ENCODE measurements at places on chromosomes 16 and 17. TPM values are rescaled to one million over a fixed set of nuclear protein-coding genes. Genes with fewer than 3 reads are reported as not detected.
A peak's percentile ranks its signal among the peaks of the same experiment; 100 is the strongest.

CTRB1 gene
- not detected for polyA plus RNA-seq

CES3 gene
- 2.4 TPM for polyA plus RNA-seq

CMTM1 gene
- polyA plus RNA-seq = 9.3 TPM

CLEC19A gene
- polyA plus RNA-seq = 0.09 TPM

ZACN gene
- 27.1 TPM for polyA plus RNA-seq

MILR1 gene
- 2.6 TPM for polyA plus RNA-seq

ATAD5 gene
- polyA plus RNA-seq = 9.6 TPM

GRCh38 chr16:78098087-78098486, 1.4 kb upstream of the WWOX start:
- no peak for DNase-seq

DNA sequence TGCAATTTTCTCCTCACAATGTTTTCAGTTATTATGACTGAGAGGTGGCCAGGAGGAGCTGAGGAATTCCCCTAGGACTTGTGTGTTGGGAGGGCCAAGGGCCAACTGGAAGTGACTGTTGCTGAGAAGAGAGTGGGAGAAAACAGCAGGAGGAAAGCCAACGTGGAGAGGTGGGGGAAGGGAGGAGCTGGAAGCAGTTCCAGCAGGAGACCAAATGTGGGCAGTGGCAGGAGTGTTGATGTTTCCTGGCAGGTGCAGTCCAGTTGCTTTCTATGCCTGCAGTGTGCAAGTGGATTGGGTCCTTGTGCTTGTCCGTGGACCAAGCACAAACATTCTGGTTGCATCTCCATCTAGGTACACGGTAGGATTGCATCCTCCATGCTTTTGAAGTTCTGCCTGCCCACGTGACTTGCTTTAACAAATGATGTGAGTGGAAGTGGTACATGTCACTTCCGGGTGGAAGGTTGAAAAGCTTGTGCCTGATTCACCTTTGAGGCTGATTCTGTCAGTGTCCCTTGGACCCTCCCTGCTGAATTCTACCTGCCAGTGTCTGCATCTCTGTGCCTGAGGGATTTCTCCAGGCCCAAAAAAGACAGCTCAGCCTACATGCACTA, 54.7 kb upstream of the CRHR1 start:
- no peak for DNase-seq

DNA sequence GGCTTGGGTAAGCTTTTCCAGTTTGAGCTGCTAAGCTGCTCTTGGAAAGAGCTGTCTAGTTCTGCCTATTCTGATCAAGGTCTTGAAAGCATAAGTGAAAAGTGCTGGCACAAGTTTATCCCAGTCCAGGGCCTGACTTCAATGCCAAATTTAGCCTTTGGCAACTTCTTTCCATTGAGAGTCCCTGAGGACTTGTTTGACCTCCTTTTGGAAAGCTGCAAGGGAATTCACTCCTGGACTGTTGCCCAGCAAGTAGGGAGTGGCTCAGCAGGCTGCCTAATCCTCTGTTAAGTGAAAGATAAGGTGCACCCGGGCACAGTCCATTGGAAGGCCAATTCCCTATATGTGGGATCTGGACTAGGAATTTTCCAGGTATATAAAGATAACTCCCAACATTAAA, 16.0 kb upstream of the TANC2 start:
- DNase-seq = no peak

DNA sequence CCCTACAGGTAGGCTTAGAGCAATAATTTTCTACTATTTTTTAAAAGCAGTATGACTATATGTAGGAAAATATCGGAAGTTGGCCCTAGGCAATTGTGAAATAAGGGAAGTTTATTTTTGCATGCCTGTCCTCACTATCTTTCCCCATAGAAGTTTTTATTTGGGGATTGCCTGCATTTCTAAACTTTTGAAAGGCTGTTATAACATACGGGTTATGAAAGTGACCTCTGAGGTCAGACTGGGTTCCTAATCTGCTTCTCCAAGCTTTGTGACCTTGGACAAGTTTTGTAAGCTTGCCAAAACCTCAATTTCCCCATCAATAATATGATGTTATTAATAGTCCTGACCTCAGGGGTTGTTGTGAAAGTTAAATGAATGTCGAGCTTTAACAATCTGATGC, 67.1 kb downstream of the ARHGAP44 start:
- no peak for DNase-seq

GRCh38 chr17:27239584-27239983, 54.3 kb upstream of the WSB1 start:
- DNase-seq = no peak

DNA sequence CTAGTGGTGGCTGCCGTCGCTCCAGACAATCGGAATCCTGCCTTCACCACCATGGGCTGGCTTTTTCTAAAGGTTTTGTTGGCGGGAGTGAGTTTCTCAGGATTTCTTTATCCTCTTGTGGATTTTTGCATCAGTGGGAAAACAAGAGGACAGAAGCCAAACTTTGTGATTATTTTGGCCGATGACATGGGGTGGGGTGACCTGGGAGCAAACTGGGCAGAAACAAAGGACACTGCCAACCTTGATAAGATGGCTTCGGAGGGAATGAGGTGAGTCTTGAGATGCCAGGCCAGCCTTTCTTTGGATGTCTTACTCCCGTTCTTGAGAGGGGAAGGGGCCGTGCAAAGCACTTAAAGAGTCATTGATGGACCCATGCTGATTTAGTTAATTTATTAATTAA, 16.1 kb downstream of the ARSG start:
- DNase-seq = no peak

GRCh38 chr16:10202649-10203048, 20.4 kb upstream of the GRIN2A start:
- DNase-seq = no peak

GRCh38 chr16:73599351-73599750, 551.4 kb upstream of the ZFHX3 start:
- no peak for DNase-seq

- no peak for DNase-seq
Measured at GRCh38 chr17:49406421-49407061, 8.1 kb downstream of the PHB1 start.

DNA sequence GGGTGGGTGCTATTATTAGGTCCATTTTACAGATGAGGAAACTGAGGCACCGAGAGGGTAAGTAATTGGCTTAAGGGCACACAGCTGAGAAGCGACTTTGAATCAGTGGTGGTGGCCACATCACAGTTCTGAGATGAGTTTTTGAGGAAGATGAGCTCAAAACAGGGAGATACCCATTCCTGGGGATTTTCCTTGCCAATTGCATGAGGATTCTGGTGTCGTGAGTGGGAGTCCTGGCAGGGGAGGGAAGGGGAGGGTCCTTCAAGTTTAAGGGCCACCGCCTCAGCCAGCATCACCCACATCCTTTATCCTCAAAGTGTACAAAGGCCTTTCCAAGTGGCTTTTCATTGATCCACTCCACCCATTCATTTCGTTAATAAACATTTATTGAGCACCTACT, 45.3 kb downstream of the IL21R start:
- DNase-seq = no peak

DNA sequence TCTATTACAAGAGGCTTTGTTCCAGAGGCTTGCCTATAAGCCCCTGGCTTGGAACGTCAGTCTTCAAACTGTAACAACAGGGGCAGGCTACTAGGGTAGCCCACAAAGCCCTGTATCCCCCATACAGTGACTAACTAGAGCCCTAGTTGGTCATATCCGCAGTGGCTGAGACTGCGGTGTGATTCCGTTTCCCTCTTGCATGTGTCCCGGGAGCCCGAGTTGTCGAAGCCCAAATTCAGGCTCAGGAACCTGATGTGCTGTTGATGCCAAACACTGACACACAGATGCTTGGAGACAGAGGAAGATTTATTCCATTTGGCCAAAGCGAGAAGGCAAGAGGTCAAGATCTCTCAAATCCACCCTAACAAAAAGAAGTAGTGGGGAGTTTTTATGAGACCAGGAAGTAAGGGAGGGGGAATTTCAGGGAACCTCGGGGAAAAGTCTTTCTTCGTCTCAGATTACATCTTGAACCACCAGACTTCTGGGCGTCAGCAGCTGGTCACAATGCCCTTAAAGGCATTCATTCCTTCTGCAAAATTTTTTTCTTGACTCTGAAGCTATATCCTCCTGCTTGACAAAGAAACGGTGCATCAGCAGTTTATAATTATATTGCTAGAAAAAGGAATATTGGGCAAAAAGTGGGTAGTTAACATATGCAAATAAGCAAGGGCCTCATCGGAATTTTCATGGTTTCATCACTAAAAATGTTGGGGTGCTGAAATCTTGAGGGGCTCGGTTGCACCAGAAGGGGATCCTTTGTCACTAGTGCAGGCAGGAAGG, 879 bp downstream of the SLFN5 start:
- DNase-seq = peak; percentile 48

DNA sequence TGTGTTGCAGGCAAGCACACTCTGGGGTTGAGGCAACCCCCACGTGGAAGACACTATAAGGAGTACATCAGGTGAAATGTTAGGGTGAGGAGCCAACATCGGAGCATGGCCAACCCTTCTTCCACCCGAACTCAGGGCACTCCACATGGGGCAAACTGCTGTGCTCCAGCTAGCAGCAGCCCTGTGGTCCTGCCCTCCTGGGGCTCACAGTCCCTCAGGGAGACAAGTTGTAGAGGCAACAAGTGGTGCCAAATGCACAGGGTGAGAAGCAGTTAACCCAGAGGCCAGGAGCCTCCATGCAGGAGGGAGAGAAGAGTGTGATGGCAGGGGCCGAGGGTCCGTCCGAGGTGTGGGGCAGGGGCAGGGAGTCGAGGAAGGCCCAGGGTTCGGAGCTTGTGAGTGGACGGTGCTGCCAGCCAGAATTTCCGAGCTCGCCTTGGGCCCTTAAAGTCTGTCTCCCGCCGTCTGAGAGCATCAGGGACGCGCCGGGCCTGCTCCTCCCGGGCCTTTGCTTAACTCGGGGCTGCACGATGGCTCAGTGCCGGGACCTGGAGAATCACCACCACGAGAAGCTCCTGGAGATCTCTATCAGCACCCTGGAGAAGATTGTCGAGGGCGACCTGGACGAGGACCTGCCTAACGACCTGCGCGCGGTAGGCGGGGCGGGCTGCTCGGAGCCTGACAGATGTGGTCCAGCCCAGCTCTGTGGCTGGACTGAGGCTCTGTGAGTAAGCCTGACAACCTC, 32.3 kb downstream of the ATPAF2 start:
- DNase-seq = no peak

DNA sequence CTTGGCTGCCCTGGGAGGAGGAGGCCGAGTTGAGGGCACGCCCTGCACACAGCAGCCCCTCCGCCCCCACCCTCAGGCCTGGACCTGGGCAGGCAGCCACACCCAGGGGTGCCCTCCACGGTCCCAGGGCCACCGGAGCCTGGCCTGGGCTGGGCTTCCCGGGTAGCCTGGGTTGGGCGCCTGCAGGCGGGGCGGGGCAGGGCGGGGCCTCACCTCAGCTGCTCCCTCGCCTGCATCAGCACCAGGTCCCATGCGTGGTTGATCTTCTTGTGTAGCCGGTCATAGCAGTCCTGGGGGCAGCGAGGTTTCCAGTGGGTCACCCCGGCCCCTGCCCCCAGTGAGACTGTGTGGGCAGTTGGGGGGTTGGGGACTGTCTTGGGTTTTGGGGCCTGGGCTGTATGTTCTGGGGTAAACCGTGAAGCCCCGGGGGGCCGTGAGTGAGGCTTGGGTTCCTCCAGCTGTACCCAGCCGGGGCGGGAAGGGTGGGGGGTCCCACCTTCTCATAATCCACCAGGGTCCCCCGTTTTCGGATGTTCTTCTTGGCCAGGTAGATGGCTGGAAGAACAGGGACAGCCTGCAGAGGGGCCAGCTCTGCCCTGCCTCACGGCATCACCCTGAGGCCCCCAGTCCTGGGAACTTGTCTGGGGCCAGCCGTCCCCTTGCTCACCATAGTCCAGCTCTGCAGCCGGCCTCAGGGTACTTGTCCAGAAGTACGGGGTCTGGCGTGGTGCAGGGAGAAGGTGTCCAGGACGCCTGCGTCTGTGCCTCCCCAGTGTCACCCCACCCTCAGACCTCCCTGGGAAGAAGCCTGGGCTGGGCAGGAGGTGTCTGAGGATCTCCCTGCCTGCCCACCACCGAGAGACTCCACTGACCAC, 2.0 kb downstream of the RGS11 start:
- no peak for DNase-seq

DNA sequence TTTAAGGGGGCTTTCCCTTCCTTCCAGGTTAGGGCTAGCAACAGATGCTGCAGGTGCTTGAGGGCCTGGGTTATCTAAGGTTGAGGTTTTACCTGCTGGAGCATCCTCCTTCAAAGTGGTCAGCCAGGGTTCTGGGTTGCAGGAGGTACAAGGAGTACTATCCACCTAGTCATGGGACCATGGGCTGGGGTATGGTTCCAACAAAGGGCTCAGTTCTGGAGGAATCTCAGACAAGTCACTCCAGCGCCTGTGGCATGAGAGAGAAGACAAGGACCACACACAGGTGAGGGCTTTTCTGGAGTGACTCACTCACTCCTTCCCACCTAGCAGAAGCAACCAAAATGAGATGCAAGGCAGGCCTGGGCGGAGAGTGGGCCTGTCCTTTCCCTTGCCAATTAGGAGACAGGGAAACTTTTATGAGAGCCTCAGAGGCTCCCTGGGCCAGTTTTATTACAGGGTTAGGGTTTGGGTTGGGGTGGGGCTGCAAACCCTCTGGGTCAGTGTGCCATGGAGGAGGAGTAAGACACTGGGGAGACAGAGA, 2.2 kb downstream of the MYO19 start:
- DNase-seq = no peak

DNA sequence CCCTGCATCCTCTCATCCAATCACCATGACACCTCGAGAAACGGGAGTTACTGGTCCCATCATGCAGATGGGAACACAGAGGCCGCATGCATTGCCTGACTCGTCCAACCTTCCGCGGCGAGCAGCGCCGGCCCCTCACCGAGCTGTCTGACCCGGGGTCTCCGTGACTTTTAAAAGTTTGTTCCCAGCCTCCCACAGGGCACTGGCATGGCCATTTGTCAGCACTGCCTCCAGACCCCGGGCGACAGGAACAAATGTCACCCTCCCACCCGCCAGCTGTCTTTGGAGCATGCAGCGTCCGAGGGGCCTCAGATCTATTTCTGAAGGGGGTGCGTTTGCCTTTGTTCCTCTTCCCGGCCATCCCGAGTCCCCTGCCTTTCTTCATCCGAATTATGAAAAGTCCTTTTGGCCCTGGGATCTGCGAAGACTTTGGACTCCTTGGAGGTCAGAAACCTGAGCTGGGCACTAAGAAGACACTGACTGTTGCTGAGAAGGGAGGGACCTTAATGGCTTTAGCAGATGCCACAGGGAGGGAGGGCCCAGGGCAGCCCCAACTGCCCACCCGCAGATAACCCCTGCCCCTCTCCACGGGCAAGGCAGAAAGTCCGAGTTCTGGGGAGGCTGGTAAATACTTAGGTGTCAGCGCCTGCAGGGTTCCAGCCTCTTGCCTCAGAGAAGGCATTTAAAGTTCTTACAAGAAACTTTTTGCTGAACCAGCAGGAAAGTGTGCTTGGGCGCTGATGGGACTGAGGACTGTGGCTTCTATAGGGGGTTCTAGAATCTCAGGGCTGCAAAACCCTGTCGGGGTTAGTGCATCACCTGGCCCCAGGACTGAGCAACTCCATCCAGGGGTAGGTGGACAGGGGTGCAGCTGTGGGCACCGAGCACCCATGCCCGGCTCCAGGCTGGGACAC, 348.1 kb downstream of the FOXL1 start:
- DNase-seq = no peak

DNA sequence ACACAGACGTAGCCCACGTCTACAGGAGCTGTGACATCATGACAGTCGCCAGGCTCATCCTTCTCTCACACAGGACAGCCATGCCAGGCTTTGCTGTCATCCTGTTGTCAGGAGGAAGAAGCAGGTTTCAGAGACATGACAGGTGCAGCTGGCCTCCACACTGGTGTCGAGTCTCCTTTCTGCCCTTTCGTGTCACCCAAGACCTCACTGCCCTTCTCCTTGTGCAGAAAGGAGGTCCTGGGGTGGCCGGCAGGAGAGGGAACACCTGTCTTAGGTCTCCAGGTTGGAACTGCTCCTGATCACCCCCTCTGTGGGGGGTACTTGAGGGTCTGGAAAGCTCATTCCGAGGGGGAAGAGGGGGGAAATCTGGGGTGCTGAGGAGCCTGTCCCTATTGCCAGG, 41.6 kb upstream of the IRF8 start:
- no peak for DNase-seq
